Amniotic stem cell (primary cell): ENCODE measurements at places on chromosomes 3 and 15.

GRCh38 chr3:148816981-148817525, 10.6 kb upstream of the CPB1 start:
- DNase-seq: no peak

DNA sequence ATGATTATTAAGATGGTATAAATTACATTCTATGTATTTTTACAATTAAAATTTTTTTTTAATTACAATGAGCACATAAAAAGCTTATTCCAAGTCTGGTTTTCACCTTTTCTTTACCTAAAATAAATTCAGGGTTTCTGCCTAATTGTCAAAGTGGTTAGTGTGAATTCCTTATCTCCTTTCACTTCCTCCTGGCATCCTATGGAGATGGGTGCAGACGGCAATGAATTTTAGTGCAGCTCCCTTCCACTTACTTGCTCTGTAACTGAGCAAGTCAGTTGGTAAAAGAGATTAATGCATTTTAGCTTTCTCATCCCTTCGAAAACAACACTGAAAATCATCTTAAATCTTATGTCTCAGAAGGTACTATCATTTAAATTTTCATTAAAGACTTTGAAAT, 13.1 kb downstream of the HDGFL3 start:
- no peak for DNase-seq

- no peak for DNase-seq
Observed at GRCh38 chr3:129358772-129359371, 69.6 kb downstream of the EFCAB12 start.

DNA sequence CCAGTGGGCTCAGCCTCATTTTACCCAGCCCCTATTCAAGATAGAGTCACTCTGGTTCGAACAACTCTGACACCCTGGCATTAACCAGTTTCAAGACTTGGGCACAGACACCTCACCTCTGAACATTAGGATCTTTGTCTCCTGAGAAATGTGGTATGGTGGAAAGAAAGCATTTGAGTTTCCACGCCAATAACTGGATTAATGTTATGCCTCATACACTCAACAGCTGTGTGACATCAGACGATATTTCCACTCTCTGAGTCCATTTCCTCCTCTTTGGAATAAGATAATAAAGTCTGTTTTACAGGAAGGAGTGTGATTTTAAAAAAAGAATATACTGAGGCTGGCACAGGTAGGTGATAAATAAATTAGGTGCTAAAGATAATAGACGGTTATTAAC, 121.3 kb upstream of the CHL1 start:
- no peak for DNase-seq

GRCh38 chr3:127425505-127426443, 137.9 kb upstream of the PRR20G start:
- no peak for DNase-seq
